GM04504 (cell line): ENCODE measurements at places on chromosomes 11 and 22.

DNA sequence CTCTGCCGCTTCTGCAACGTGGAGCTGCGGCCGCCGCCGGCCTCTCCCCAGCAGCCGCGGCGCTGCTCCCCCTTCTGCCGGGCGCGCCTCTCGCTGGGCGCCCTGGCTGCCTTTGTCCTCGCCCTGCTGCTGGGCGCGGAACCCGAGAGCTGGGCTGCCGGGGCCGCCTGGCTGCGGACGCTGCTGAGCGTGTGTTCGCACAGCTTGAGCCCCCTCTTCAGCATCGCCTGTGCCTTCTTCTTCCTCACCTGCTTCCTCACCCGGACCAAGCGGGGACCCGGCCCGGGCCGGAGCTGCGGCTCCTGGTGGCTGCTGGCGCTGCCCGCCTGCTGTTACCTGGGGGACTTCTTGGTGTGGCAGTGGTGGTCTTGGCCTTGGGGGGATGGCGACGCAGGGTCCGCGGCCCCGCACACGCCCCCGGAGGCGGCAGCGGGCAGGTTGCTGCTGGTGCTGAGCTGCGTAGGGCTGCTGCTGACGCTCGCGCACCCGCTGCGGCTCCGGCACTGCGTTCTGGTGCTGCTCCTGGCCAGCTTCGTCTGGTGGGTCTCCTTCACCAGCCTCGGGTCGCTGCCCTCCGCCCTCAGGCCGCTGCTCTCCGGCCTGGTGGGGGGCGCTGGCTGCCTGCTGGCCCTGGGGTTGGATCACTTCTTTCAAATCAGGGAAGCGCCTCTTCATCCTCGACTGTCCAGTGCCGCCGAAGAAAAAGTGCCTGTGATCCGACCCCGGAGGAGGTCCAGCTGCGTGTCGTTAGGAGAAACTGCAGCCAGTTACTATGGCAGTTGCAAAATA lies 816 bp downstream of the PDE3B start:
- DNase-seq: no peak

- DNase-seq: no peak
Observed at GRCh38 chr11:88831303-88831890, 234.4 kb downstream of the GRM5 start.

DNA sequence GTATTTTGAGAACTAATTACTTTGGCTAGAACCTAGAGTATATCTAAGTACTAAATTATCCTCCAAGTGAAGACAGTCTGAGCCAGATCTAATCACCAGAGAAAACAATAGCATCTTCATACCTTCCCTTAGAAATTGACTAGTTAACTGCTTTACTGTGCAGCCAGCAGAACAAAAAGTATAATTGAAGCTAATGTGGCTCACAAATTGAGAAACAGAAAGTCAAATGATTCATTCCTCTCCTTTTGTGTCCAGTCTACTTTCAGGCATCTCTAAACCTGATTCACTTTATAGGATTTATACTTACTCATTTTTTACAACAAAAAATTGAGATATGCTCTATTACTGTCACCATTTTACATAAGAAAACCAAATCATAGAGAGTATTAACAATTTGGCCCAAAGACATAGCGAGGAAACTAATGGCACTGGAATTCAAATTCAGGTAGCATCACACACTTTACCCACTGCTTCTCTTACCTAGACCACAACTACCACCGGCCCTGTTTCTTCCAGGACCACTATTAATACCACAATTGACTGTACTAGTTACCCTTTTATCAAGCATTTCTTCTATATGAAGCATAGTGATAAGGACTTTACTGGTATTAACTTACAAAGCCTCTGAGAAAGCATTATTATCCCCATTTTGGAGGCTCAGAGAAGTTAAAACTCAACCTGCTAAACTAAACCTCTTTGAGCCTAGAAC lies 1402.6 kb upstream of the TENM4 start:
- DNase-seq: no peak

DNA sequence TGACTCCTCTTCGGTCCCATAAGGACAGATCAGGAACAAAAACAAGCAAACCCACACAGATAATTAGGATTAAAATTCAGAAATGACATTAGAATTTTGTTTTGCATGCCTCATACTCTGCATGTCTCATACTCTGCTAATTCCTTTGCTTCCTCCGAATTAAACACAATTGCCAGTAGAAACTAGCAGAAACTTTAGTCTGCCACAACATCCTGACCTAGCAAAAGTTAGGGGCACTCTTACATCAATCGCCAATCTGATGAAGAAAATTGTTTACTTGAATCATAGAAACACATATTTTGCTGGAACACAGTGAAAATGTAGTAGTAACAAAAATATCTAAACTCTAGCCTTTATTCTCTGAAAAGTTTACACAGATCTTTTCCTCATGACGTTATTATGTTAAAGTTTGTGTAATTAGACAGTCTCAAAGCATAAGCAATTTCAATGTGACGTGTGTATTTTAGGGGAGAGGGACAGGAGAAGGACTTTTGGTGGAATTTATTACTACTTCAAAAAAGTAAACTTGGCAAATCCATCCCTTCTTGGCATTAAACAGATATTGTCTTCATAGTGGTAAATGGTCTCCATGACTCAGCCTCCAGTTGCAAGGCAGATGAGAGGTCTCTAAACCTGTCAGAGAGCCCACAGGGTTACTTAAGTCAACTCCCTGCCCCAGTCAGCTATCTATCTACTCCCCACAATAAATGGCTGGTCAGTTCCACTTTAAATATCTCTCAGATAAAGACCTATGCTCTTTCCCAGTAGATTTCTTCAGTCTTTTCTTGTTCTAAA lies 249.8 kb upstream of the UBASH3B start:
- DNase-seq: no peak

GRCh38 chr22:31367426-31367825 lies 21.3 kb upstream of the PATZ1 start:
- no peak for DNase-seq

DNA sequence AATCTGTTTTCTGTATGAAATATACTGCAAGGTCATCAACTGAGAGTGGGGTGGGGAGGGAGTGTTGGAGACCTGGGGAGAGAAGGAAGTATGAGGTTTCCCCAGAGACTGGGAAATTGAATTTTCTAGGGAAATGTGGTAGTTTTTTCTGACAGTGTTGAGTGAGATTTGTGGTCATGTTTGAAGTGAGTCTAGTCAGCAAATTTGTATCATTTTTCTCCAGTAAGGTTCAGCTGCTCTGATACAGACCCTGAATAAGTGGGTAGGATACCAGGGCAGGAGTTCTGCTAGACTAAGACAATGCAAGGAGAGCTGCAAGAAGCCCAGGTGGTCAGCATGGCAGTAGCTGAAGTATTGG lies 112.0 kb downstream of the PKNOX2 start:
- no peak for DNase-seq

DNA sequence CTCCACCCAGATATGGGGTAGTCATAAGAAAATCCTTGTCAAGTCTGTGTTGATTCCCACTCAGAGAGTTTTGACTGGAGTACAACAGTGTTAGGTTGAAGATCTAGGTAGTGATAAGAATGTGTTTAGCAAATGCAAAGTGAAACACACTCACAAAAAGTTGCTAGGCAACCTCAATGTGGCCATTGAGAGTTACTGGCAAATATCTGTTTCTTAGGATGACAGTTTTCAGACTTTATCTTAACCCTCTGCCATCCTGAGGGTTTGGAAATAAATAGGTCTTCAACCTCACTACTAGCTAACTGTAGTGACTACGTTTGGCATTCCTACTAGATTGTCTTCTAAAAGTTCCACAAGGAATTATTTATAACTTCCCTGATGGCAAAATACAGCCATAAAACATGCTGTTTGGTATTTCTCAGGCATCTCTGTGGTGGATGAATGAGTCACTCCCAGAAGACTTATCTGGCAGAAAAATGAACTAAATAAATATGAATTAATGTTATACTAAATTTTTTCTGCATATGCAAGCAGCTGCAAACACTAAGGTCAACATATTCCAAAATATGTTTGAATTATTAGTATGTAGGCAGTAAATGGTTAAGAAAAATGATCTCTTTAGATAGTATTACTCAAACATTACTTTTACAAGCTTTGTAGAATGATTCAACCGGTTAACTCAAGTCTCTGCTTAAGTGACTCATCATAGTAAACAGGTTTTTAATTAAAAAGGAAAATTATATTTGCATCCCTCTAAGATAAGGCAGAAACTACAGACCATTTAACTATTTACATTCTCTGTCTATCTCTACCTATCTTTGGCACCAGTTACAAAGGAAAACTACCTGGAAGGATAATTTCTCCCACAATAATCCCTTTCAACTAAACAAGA lies 17.1 kb upstream of the SYTL2 start:
- DNase-seq: peak; percentile 89

DNA sequence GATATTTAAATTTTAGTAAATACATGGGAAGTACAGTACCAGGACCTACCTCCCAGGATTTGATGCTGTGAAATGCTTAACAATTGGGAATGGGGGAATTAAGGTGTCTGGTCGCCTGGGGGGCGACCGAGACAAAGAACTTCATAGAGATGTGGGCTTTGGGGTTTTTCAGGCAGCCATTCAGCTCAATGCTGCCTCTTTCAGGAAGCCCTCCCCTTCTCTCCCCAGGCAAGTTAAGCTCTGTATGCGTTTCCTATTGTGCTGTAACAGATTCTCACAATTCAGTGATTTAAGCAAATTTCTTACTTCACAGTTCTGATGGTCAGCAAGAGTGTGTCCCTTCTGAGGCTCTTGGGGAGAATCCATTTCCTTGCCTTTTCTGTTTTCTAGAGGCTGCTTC lies 53.8 kb downstream of the KIAA1671 start:
- no peak for DNase-seq

DNA sequence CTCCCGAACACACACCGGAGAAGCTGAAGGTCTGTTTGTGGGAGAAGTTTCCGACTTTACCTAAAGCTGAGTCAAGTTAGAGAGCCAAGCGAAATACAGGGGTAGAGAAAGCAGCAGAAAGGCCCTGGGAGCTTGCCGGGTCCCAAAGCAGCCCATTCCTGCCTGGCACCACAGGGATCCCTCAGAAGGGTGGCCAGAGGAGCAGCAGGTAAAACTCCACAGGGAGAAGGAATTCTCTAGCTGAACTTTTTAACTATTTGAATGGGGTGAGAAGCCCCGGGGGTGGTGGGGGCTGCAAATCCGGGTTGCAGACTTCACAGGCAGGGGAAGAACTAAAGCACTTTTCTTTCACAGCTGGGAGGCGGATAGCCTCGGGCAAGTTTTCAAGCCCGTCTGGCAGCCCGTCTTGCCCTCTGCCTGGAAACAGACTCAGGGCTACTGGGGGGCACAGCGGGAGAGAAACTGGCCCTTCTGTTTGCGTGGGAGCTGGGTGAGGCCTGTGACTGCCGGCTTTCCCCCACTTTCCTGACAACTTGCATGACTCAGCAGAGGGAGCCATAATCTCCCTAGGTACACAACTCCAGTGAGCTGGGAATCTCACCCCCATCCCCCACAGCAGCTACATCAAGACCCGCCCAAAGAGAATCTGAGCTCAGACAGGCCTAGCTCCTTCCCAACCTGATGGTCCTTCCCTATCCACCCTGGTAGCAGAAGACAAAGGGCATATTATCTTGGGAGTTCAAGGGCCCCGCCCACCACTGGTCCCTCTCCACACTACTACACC lies 311.0 kb downstream of the SBF2 start:
- DNase-seq: no peak

- no peak for DNase-seq
Observed at GRCh38 chr11:33065445-33066178, 26.2 kb downstream of the TCP11L1 start.

DNA sequence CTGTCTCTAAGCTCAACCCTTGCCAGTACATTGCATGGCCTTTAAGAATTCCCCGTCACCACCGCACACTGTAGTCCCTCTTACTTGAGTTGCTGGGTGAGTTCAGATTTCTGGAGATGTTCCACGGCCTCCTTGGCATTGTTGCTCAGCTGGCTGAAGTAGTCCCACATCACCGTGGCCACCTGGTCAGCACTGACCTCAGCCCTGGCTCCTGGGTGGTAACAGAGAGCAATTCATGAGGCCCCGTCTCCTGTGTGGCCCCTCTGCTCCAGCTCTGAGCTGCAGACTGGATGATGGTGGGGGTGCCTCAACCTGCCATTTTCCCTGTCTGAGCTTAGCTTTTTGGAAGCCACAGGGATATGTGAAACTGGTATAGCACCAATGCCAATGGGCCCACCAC lies 529 bp downstream of the APOA4 start:
- DNase-seq: no peak

- DNase-seq: no peak
Observed at GRCh38 chr11:561148-562003, 606 bp downstream of the RASSF7 start.

- DNase-seq: no peak
Observed at GRCh38 chr11:45538939-45539338, 126.5 kb downstream of the CHST1 start.

DNA sequence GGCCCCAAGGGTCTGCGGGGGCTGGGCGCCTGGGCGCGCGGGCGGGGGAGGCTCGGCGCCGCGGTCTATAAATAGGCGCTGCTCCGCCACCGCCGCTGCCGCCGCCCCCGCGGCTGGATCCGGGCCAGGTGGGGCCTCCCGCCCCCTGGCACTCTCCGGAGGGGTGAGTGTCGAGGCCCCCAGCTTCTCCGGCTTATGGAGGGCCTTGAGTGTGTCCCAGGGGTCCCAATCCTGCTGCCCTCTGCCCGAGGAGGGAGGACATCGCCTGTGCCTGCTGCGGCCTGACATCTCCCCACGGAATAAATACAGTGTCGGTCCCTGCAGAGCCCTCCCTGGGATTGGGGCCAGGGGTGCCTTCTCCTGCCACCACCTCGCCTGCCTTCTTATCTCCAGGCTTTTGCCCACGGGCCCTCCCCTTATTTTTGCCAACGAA lies 4.3 kb upstream of the GP1BB start:
- DNase-seq: no peak

- no peak for DNase-seq
Observed at GRCh38 chr11:113685654-113686359, 20.3 kb downstream of the TMPRSS5 start.

- no peak for DNase-seq
Observed at GRCh38 chr11:90851196-90851595, 628.3 kb upstream of the CHORDC1 start.

DNA sequence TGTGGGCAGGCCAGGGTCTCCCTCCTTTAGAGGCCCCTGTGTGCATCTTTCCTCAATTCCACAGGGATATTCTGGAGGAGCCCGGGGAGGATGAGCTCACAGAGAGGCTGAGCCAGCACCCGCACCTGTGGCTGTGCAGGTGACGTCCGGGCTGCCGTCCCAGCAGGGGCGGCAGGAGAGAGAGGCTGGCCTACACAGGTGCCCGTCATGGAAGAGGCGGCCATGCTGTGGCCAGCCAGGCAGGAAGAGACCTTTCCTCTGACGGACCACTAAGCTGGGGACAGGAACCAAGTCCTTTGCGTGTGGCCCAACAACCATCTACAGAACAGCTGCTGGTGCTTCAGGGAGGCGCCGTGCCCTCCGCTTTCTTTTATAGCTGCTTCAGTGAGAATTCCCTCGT lies 39.1 kb downstream of the TPCN2 start:
- no peak for DNase-seq

GRCh38 chr11:43580735-43581369 lies 99.7 kb upstream of the HSD17B12 start:
- DNase-seq: no peak

DNA sequence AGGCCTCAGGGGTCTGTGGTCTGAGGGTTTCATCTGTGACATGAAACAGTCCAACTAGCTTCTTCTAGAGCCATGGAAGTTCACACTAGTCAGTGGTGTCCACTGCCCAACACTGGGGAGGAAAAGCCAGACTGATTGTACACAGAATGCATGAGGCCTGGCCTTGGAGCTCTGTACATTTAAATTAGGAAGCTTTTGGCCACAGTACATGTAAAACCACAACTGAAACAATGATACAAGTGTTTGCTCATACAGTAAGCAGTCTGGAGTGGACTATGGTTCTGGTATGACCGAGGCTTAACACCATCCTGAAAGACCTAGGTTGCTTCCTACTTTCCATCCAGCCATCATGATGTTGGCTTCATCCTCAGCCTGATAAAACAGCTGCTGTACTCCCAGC lies 73.8 kb upstream of the SESN3 start:
- DNase-seq: no peak
